ENCODE measurements at places on chromosomes 5 and 9.

DNA sequence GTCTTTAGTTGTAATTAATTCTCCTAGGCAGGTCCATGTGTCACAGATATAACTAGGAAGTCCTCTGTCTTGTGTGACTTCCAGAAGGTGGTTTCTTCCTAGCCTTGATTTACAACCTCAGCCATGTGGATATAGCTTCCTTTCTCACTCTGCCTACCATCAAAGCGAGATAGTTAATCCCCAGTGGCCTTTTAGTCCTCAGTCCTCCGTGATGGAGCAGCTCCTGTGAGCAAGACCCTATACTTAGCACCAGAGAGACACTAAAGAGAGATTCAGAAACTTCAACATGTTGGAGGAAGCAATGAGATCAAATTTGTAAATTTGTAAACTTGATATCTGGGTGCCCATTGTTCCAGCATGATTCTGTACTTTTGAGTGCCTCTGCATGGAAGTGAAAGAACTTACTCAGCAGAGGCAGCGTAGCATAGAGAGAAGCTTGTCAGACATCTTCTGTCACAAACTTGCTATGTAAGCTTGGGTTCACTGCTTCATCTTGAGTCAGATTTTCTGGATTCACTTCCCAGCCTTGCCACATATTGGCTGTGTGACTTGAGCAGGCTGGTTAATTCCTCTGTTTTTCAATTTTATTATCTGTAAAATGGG lies 170.2 kb upstream of the NR3C1 start:
- DNase-seq = no peak

DNA sequence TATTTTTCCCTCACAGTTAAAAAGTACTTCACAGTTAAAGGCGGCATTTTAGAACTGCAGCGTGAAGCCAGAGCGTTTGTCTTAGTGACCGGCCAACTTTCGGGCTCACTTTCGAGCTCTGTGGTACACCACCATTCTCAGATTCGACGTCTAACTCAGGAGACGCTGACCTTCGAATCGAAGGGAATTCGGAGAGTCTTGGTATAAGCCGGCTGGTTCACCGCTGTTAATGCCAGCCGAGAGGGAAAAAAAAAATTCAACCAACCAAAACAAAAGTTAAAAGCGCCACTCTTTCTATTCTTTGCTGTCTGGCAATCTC lies 544 bp upstream of the SNX24 start:
- no peak for DNase-seq

DNA sequence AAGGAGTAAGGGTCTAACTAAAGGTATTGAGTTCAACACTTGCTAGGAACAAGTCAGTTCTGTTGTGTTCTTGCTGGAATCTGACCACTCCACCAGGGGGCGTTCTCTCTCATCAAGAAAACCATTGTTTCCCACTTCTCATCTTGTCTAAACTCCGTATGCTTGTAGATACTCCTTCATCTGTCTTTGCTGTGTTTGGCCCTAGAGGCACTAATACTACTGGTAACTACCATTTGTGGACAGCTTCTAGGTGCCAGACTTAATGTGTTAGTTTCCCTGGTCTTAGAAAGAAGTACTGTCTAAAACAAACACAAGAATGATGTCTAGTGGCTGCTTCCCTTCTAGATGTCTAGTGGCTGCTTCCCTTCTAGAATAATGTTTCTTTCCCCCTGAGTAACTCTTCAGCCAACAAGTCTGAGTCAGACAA lies 18.7 kb upstream of the PTPDC1 start:
- peak; percentile 68 for DNase-seq

- no peak for DNase-seq
Observed at GRCh38 chr5:161261668-161262323, 284.7 kb downstream of the GABRB2 start.

GRCh38 chr9:83327323-83327722 lies 210.9 kb downstream of the FRMD3 start:
- no peak for DNase-seq

- peak; percentile 80 for DNase-seq
Observed at GRCh38 chr9:136345281-136346156, 18.0 kb downstream of the DNLZ start.

GRCh38 chr5:42756606-42757601 lies at the start of gene CCDC152:
Gene CCDC152, plus strand, starts transcription at chr5:42756818. Its CDS starts 2,304 bp downstream, at chr5:42759122.
- DNase-seq = peak; percentile 76

DNA sequence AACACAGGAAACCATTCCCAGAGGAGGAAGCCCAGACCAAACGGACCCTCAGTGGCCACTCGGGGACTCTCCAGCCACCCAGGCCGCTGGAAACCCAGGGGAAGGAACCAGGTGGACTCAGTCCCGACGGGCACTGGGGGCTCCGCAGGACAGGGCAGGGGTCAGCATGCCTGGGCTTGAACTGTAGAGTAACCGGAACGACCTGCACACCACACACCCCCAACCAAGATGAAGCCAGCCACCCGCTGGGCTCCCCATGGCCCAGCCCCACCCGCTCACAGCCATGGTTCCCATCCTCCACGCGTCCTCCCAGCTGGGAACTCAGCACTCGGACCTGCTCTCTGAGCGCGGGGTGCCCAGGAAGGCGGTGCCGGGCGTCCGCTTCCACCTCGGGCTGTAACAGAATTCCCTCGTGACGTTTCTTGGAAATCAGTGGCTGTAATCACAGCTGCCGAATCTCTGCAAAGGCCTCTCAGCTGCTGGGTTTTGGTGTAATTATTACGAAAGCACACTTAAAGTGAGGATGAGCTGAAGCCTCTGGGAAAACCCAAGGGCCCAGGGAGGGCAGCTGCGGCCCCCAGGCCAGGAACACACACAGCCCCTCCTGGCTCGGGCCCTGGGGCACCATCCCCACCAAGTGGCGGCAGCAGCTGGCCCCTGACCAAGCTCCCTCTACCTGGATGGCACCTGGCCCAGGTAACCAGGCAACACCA lies 13.8 kb downstream of the NACC2 start:
- DNase-seq = peak; percentile 53

GRCh38 chr5:75275147-75275546 lies 38.5 kb upstream of the ANKRD31 start:
- DNase-seq = no peak

- no peak for DNase-seq
Observed at GRCh38 chr5:5356765-5357164, 65.7 kb upstream of the ICE1 start.

GRCh38 chr5:179731791-179732411 lies 721 bp upstream of the MAML1 start:
- DNase-seq = no peak

- DNase-seq = no peak
Observed at GRCh38 chr9:89613912-89614892, 9.4 kb downstream of the GADD45G start.

DNA sequence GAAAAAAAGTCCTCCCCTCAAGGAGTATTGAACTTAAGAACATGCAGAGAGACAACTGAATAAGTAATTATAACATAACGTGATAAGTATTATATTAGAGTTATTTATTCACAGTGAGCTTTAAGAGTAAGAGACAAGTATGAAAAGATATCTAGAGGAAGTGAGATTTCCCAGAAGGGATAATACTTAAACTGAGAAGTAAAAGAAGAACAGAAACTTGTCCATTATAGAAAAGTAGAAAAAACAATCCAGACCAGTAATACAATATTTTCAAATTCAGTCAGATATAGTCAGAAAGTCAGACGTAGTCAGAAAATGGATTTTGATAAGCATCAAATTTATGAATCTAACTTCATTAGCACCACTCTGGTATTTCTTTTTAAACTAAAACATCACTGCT lies 613.0 kb upstream of the CCNG1 start:
- no peak for DNase-seq

DNA sequence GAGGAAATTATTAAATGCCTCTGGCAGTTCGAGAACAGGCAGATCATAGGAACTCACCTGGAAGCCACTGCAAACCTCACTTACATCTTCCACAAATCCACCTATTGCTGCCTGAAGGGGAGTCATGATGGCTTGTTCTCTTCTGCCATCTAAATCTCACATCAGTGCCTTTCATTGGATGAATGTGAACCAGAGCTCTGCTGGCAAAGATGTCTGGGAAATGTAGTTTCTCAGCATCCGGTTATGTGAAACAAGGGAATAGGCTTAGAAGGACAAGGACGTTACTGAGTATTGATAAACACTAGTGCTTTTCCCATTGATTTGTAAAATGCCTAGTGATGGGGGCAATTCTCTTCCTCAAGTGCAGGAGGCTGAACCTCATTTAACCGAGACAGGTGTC lies 483.3 kb downstream of the ARHGEF28 start:
- no peak for DNase-seq

GRCh38 chr9:101504188-101504587 lies 29.5 kb upstream of the RNF20 start:
- no peak for DNase-seq

DNA sequence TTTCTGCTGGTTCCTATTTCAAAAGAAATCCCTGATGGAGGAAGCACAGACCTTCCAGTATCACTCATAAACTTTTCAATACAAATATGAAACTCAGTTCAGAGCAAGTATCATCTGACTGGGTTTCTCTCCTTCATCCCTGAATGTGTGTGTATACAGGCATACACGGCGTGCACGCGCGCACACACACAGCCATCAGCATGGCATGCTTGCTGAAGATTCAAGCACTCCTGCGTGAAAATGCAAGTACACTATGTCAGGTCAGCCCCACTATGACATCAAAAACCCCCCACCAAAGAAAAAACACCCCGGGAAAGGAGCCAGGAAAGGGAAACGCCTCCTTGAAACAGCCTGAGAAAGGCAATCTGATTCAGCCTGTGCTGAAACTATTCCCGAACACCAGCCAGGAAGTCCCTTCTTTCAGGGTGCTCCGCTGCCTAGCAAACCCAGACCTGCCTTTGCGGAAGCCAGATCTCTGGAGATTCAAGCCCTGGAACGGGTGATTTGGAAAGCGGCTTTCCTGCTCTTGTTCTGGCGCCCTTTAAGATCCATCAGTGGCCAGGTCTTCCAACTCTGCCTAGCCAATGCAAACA lies 831 bp downstream of the KLHL3 start:
- no peak for DNase-seq
